ENCODE measurements at places on chromosomes 13 and 19.
A peak's percentile ranks its signal among the peaks of the same experiment; 100 is the strongest.

GRCh38 chr13:76936763-76937162, 11.5 kb upstream of the ACOD1 start:
- no peak for DNase-seq

DNA sequence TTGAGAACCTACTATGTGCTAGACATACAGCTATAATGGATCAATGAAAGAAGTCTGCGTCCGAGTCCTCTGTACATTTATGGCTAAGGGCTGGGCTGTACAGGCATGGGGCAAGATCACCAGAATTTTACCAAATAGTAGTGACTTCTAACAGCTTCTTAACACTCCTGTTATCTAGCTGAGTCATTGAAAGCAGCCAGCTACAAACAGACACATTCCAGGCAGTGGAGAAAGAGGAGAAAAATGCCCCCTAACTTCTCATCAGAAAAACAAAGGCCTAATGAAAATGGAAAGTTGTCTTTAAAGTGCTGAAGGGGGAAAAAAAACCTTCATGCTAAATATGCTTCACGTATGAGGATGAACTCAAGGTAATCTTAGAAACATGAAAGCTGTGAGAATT, 14.3 kb upstream of the ZNF667 start:
- no peak for DNase-seq

DNA sequence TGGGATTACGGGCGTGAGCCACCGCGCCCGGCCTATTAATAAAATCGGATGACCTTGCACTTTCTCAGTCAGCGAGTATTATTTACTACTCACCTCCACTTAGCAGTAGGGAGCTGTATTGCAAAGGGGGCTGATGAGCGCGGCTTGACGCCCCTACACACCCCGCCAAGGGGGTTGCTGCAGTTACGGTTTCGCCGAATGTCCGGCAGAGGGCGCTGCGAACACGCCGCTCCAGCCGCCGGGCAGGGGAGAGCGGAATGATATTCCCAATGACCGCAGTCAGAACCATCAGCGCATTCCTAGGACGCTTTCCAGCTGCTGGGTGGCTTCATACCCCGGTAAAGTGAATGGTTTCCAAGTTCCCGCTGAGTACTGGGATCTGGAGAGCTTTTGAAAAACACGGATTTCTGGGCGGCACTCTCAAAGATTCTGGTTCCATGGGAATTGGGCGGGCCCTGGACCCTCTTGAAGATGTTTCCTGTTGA, 30.0 kb upstream of the TPT1 start:
- peak; percentile 50 for DNase-seq

- no peak for DNase-seq
Observed at GRCh38 chr19:48674216-48674809, 1.5 kb upstream of the NTN5 start.

DNA sequence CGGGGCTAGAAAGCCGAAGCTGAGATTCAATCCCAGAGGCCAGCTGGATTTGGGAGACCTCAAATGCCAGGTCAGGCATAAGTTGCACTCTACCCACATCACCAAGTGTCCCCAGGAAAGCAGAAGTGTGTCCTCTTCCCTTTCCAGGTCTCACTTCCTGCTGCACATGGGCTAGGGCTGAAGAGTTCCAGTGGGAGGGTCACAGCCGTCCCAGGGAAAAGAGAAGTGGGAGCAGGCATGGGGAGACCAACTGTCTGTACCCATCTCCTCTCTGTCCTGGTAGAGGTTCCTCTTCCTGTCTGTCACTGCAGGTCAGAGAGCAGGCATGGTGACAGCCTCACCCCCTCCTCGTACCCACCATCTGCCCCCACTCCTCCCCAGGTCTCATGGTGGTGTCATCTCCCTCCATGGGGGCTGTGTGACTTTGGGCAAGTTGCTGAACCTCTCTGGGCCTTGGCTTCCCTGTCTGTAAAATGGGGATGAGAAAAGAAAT, 14.8 kb downstream of the AXL start:
- DNase-seq = no peak

- no peak for DNase-seq
Observed at GRCh38 chr13:109955598-109955997, 169.2 kb upstream of the IRS2 start.

- no peak for DNase-seq
Observed at GRCh38 chr19:48497728-48498594, 13.7 kb downstream of the LMTK3 start.

DNA sequence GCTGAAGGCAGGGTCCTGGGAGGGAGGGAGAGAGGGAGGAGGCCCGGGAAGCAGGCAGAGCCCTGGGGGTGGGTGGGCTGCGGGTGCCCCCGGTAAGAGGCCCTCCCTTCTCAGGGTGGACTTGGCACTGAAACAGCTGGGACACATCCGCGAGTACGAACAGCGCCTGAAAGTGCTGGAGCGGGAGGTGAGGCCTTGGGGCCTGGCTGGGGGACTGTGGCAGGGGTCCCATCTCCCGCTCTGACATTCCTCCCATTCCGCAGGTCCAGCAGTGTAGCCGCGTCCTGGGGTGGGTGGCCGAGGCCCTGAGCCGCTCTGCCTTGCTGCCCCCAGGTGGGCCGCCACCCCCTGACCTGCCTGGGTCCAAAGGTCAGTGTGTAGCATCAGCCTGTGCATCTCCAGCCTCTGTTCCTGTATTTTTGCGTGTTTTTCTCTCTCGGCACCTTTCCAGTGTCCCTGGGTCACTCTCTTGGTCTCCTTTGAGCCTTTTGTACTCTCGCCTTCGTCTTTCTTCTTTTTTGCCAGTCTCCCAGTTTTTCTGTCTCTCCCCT, 53.4 kb downstream of the TRPM4 start:
- no peak for DNase-seq

DNA sequence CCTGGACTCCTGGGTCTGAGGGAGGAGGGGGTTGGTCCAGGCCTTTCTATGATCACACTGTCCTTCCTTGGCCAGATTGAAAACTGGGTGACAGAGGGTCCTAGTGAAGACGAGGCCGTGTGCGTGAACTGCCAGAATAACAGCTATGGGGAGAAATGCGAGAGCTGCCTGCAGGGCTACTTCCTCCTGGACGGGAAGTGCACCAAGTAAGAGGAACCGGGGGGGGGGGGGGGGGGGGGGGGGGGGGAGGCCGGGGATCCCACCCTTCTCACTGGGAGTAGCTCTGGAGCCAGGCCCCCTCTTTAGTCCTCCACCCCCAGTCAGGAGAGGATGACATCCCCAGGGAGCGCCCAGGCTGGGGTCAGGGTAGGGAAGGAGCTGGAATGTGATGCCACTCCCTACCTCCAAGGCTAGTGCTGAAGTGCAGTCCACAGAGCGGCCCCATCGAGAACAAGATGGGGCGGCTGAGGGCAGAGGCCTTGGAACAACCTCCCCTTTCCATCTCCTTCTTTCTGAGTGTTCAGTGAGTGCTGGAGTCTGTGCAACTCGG, 19.4 kb downstream of the CNFN start:
- DNase-seq = no peak

DNA sequence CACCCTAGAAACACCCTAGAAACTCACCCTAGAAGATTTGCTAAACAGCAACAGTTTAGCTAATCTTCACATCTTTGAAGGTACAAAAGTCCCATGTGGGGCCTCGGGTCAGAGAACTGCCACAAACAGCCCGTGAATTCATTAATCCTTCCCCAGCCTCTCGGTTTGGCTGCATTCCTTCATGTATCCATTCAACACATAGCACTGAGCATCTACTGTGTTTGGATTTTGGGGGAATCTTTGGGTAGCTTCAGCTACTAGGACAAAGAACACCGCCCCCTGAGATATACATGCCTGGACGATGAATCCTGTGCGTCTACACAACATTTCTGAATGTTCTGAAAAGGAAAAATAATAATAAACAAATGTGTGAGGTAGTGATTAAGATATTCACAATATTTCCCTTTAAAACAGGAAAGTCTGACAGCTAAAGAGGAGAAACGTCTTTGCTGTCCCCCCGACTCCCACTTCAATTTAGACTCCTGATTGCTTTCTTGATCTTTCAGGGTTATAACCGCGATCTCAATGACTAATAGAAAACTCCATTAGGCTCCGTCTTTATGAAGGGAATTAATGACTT, 63.5 kb downstream of the ALOX5AP start:
- no peak for DNase-seq

DNA sequence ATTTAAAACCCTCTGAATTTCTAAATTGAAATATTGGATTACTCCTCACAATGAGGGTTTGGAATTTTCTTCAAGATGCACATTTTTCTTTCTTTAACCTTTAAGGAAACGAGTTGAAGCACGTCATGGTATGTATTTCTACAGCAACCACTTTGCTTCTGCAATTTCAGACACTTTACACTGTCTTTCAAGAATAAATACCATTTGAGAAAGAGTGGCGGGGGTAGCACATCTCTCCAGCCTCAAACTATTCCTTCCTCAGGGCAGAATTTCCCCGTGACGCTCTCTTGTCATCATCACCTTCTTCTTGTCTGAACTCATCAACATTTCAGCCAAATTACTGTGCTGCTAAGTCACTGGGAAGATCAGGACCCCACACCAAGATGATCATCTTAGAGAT, 1073.4 kb downstream of the EFNB2 start:
- no peak for DNase-seq

- DNase-seq = no peak
Observed at GRCh38 chr19:41427647-41428480, 690 bp upstream of the B3GNT8 start.

- no peak for DNase-seq
Observed at GRCh38 chr13:42538996-42539395, 35.0 kb upstream of the TNFSF11 start.

DNA sequence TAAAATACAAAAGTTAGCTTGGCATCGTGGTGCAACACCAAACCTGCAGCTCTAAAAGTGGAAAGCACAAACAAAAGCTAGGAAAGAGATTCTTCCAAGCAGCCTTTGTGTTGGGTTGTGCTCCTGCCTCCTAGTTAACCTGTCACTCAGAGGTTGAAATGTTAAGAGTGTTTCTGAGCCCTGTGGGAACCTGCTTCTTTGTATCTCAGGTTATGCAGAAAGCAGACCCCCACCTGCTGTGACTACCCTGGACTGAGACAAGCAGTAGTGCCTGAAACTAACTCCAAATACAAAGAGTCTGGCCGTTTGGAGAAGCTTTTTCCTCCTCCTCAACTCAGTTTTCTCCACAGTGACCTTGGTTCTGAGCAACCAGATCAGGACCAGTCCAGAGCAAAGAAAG, 158.4 kb upstream of the CSNK1A1L start:
- DNase-seq = no peak

DNA sequence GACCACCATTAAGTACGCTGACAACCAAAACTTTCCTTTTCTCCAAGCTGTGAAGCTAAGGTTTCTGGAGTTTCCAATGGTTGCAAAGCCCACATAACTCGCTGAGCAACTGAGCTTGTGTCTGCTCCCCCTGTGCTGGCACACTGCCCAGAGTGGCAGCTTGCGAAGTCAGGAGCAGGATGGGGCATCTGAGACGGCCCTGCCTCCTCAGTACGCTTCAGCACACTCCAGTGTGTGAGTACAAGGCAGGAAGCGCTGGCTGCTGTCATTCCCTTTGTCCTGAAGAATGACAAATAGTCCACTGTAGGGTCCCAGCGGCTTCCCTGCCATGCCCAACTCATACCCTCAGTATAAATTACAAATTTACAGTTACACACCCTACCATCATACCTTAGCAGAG, 51.5 kb downstream of the SKA3 start:
- DNase-seq = peak; percentile 88

DNA sequence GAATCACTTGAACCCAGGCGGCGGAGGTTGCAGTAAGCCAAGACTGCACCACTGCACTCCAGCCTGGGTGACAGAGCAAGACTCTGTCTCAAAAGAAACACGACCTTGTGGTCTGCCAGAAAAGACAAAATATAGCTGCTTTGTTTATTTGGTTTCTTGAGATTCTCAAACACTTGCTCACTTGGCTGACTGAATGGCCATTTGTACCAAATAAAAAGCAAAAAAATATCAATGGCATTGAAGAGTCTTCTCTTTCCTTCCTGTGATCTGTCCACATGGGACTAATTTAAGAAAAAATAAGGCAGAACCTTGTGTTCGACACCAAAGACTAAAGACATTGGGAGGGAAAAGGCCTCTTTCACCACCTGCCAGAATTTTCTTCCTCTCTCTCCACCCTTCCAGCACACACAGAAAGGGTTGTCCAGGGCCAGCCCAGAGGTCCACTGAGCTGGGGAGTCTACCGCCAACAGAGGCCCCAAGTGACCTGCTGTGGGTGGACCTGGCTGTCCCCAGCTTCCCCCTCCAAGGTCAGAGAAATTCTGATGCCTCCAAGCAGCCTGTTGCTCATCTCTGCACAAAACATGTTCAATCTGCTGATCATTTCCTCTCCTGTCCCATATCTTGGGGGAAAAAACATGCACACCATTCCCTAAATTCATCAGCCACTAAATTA, 5.9 kb downstream of the BRME1 start:
- DNase-seq = no peak

- no peak for DNase-seq
Observed at GRCh38 chr13:21282065-21282464, 105.6 kb downstream of the MRPL57 start.

DNA sequence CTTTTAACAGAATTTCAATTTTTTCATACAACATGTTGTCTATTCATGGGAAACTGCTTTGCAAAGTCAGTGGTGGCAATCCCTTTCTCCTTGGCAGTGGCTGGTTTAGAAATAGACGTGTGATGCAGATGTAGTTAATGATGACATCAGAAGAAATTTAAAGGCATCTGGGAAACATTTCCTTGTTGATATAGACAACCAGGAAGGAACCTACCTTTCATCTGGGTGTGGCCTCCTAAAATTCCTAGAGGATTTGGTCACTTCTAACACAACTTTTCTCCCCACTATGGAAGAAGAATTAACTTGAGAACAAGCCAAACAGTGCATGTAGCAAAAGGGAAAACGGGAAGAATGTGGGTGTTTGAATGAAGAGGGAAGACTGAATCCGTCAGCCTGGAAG, 102.8 kb downstream of the EFNB2 start:
- DNase-seq = no peak

- DNase-seq = no peak
Observed at GRCh38 chr13:20231839-20232555, at the start of gene GJB6. Gene GJB6, minus strand, starts transcription at chr13:20232319. Its CDS starts 8,839 bp downstream, at chr13:20223480.

DNA sequence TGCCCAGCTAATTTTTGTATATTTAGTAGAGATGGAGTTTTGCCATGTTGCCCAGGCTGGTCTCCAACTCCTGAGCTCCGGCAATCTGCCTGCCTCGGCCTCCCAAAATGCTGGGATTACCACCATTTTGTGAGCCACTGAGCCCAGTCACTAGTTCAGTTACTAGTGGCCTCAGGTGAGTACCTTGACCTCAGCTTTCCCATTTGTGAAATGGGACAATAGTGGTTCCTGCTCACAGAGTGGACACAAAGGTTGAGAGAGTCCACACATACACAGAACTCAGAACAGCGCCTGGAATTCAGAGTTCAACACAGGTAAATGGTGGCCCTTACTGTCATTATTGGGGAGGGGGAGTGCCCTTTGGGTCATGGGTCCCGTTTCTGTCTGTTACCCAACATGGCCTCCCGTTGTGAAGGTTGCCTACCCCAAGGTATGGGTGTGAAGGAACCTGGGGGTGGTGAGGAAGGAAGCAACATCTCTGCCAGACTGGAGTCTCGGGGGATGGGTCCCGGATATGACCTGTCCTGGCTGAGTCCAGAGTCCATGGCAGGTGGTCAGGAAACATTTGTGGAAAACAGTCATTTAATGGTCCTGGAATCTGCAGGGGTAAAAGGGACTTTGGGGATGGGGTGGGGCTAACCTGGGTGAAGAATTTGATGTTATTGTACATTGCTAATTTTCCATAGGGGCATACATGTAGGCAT, 11.7 kb upstream of the IRGC start:
- DNase-seq = no peak

All from NCI-H2081 (cell line).